ENCODE measurements at places on chromosomes 5 and 9.

DNA sequence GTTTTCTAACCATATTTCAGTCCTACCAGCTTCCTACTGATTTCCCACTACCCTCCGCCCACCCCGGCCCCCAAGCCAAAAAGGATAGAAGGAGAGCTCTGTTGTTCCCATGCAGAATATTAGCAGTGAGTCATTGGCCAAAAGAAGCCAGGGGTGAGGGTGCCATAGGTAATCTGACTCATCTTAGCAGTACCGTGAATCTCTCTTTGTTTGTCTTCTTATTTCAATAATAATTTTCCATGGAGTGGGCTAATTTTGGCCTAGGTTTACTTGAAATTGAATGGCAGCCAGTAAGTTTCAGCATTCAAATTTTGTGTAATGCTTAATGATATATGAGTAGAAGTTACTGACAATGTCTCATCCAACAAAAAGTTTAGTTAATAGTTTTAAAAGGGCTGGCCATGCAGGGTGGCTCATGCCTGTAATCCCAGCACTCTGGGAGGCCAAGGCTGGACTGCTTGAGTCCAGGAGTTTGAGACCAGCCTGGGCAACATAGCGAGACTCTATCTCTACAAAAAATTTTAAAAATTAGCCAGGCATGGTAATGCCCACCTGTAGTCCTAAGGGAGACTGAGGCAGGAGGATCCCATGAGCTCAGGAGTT is 74.2 kb downstream of the C9orf152 start:
- no peak for DNase-seq

DNA sequence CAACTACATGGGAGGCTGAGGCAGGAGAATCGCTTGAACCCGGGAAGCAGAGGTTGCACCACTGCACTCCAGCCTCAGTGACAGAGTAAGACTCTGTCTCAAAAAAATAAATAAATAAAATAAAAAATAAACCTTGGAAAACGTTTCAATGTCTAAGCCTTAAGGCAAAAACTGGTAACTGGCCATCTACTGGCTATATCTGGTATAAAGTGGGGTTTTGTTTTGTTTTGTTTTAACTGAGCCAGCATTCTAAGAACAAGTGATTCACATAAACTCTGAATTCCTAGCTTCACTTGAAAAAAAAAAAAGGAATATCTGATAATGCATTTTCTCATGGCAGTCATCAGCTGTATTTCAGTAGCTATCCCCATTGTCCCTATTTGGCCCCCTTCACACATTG is 126.1 kb upstream of the EFNA5 start:
- DNase-seq = no peak

GRCh38 chr5:122499585-122499984 is 187.5 kb downstream of the SNCAIP start:
- DNase-seq = no peak

GRCh38 chr5:108548684-108549596 is 167.0 kb upstream of the FBXL17 start:
- no peak for DNase-seq

DNA sequence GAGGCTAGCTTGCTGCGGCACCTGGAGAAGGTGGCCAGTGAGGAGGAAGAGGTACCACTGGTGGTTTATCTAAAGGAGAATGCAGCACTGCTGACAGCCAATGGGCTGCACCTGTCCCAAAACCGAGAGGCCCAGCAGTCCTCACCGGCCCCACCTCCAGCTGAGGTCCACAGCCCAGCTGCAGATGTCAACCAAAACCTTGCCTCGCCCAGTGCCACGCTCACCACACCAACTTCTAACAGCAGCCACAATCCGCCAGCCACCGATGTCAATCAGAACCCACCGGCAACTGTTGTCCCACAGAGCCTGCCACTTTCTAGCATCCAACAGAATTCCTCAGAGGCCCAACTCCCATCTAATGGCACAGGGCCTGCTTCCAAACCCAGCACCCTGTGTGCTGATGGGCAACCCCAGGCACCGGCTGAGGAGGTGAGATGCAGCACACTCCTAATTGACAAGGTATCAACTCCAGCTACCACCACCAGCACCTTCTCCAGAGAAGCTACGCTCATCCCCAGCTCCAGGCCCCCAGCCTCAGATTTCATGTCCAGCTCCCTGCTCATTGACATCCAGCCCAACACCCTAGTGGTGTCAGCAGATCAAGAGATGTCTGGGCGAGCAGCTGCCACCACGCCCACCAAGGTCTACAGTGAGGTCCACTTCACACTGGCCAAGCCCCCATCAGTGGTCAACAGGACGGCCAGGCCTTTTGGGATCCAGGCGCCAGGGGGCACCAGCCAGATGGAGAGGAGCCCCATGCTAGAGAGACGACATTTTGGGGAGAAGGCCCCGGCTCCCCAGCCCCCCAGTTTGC is 8.0 kb downstream of the SYNPO start:
- no peak for DNase-seq

GRCh38 chr9:123064716-123065115 is 31.2 kb downstream of the GPR21 start:
- DNase-seq = no peak

- DNase-seq = no peak
These were observed 196.2 kb downstream of the CACNA1B start for GRCh38 chr9:138073808-138074207.

DNA sequence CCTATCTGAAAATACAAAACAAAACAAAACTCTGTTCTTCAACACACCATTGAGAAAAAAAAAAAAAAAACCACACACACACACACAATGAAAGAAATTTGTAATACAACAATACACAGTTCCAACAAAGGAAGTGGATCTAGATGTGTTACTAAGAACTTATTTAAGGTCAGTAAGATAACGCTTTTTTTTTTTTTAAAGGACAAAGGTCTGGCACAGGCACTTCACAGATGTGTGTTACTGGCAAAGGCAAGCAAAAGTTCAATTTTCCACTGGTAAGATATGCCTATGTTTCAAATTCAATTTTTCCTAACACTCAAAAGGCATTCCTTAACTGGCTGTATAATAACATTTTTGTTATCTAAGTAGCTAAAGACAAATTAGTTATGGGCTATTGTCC is 3.6 kb downstream of the RFK start:
- no peak for DNase-seq

- no peak for DNase-seq
These were observed 123.7 kb downstream of the PDE4D start for GRCh38 chr5:59769832-59770231.

GRCh38 chr9:23563517-23563916 is 262.5 kb downstream of the ELAVL2 start:
- DNase-seq = no peak

DNA sequence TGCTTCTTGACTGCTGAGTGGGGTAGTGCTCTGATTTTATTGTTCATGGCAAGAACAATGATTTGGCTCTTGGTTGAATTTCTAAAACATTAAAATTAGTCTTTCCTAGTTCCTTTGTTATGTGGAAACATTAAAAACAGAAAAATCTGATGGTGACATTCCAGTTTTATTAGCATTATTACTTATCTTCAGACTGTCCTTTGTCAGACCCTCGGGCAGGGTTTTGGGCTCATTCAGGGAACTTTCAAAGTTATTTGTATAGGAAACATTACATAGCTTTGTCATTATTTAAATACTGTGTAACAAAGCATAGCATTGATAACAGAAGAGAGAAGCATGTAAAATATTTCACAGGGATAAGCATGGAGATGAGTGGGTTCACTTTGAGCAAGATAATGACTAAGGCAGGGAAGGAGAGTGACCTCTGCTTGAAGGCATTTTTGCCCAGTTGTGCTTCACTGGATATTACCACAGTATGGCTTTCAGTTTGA is 119.9 kb downstream of the KDM4C start:
- DNase-seq = no peak

- no peak for DNase-seq
These were observed 178.2 kb upstream of the S1PR3 start for GRCh38 chr9:88812938-88813637.

- DNase-seq = no peak
These were observed 34.2 kb upstream of the CLPTM1L start for GRCh38 chr5:1378866-1379659.

GRCh38 chr5:32297181-32298058 is 15.3 kb downstream of the MTMR12 start:
- no peak for DNase-seq

DNA sequence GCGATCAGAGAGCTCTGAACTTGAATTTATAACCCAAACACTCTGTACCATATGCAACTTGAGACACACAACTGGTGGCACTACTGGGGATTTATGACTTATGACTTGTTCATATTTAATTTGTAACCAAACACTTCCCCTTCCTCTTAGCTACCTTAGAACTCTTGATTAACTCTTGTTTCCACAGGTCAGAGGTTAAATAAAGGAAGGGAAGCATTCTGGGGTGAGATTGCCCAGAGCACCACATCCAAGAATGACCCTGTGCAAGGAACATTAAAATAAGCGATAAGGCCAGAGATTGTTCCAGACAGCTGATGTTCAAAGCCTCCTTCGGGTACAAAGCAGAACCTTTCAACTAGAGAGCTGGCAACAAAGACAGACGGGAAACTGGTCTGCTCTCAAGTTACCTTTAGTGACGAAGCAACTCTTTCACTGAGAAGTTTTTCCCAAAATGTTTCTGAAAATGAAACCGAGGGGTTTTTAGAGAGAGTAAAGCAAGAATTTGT is 242.6 kb downstream of the DENND1A start:
- no peak for DNase-seq

- DNase-seq = no peak
These were observed 3.7 kb downstream of the PCDHGA12 start for GRCh38 chr5:141434006-141434405.

GRCh38 chr9:74498621-74499095 is 1.5 kb downstream of the RORB start:
- no peak for DNase-seq

DNA sequence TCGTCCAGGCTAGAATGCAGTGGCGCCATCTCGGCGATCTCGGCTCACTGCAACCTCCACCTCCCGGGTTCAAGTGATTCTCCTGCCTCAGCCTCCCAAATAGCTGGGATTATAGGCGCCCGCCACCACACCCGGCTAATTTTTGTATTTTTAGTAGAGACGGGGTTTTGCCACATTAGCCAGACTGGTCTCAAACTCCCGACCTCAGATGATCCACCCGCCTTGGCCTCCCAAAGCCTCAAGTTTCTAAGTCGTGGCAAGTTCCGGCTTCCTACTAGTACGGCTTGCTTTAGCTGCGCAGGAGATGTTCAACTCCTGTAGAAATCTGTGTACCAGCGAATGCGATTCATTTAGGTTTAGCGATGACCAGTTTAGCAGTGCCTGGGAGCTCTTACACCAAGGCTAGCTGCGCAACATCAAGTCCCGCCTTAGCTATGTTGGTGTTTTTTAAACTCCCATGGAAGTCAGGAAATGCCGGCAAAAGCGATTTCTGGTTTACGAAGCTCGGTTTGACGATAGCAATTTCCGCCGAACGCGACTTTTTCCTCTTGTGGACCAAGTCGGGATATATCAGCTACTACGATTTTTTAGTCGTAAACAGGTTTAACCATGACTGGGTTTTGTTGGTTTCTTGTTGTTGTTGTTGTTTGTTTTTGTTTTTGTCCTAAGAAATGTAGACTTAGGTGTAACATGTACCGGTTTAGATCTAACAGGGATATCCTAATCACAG is 46.4 kb downstream of the ANXA2R start:
- DNase-seq = no peak

DNA sequence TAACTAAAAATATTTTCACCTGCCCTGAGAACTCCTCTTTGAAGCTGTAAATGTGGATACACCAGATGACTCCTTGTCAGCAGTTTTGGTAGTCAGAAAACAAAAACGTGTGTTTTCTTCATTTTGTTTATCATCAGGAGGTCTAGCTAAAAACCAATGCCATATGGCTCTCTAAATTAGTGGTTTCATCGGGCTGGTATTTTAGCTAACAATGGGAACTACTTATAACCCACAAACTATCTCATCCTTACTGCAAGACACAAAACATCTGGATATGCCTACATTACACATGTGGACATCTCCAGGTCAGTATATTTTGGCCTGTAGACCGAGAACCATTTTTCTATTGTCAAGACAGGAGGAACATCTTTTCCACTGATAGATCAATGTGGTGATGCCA is 56.2 kb downstream of the GAS1 start:
- no peak for DNase-seq

DNA sequence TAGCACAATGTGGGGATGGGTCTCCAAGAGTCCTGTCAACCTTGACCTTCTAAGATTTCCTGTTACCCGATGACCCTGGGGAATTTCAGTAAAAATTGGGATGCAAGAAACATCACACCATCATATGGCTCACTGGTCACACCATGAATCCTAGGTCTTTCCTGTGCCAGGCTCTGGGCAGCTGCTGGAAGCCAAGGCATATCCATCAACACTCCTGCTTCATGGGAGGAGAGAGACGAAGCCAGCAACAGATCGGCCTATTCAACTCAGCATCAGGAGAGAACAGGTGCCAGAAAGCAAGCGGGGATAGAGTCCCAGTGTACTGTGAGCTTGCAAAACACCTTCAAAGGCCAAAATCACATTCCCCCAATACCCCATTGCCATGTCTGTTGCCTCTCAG is 6.5 kb upstream of the NEK6 start:
- no peak for DNase-seq

DNA sequence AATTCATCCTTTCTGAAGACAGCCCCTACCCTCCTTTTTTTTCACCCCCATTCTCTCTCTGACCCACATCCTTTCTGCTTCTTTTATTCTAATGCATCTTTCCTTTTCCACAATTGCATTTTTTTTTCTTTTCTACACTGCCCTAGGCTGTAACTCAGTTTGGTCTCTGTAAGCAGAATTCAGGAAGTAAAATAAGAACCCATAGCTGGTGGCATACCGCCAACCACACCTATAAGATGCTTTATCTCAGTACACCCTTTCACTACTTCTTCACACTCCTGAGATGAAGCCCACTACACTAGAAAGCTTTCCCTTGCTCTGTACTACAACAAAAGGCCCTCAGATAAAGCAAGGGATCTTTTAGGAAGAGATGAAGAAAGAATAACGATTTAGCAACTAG is 16.1 kb upstream of the TSSK1B start:
- no peak for DNase-seq

- no peak for DNase-seq
These were observed 66.1 kb downstream of the PAPPA start for GRCh38 chr9:116219686-116220085.

GRCh38 chr5:68554571-68555279 is 339.2 kb downstream of the PIK3R1 start:
- DNase-seq = no peak
